ENCODE measurements at places on chromosomes 2 and 18.

- no peak for DNase-seq
These were observed 633.3 kb upstream of the ACVR2A start for GRCh38 chr2:147211484-147211883.

- DNase-seq: no peak
These were observed 21.3 kb downstream of the HNRNPLL start for GRCh38 chr2:38581193-38582147.

- no peak for DNase-seq
These were observed 166.8 kb upstream of the ID2 start for GRCh38 chr2:8514796-8515758.

- DNase-seq: no peak
These were observed 26.2 kb downstream of the UNC50 start for GRCh38 chr2:98634406-98635092.

DNA sequence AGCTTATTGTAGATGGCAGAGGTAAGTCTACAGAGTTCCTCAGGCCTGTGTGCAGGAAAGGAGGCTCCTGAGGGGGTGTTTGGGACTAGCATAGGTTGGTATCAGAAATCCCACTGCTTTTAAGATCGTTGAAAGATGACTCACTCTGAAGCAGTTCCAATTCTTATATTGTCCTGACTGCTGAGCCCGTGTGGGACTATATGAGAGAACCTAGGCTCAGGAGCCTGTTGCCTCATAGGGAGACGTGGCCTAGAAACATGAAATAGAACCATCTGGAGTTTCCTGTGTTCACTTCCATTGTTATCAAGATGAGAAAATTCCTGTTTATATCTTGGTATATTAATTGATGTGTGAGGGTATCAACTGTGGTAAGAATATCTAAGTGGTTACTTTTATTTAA, 5.7 kb downstream of the CCT7 start:
- DNase-seq: no peak

GRCh38 chr18:512957-513356, 12.5 kb upstream of the COLEC12 start:
- DNase-seq: no peak

DNA sequence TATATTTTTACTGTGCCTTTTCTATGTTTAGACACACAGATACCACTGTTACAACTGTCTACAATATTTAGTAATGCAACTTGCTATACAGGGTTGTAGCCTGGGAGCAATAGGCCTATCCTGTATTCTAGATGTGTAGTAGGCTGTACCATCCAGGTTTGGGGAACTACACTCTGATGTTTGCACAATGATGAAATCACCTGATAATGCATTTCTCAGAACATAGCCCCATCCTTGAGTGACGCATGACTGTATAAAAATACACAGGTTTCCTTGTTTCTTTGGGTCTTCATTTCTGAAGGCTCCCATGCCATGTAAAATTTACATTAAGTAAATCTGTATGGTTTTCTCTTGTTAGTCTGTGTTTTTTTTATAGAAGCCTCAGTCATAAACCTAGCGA, 270.9 kb upstream of the SKOR2 start:
- no peak for DNase-seq

- DNase-seq: no peak
These were observed 34.6 kb upstream of the CAB39 start for GRCh38 chr2:230678018-230678417.

DNA sequence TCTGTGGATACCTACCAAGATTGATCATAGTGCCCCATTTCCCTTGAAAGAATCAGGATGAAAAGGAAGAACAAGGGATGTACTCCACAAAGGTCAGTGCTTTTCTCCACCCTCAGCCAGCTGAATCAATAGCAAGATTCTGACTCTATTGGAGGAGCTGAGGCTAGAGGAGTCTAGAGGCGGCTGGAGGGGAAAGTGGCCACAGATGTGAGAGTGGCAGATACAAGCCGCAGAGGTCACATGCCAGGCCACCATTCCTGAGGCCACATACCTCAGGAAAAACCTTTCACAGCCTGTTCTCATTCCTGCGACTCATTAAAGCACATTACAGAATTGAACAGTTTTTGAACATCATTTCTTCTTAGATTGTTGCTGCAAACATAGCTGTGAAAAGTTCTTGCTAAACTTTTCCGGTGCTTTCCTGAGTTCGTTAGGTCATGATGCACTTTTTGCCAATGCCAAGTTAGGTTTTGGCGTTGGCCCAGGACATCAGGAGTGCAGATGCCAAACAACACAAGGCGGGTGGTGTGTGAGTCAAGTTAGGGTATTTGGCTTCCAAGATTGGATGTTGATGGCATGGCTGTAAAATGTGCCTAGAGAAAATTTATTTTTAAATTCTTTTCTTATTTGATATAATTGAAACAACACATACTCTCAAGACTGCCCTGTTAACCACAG, 160.7 kb upstream of the SP5 start:
- no peak for DNase-seq

- no peak for DNase-seq
These were observed 38.4 kb upstream of the PPP1R1C start for GRCh38 chr2:181947273-181947672.

- DNase-seq: no peak
These were observed 976.3 kb downstream of the TMEM182 start for GRCh38 chr2:103738108-103738507.

GRCh38 chr2:73892631-73893329, at the start of gene ACTG2:
ACTG2 (plus strand) TSS chr2:73893008; CDS start chr2:73901312, 8,304 bp downstream.
- DNase-seq: no peak
